Stimulated activated CD4-positive, alpha-beta T cell treated with anti-CD3 and anti-CD28 coated beads, Interleukin-2, amount 100 ng/mL, for 4 hours (primary cell): ENCODE measurements at places on chromosomes 7 and 10.

DNA sequence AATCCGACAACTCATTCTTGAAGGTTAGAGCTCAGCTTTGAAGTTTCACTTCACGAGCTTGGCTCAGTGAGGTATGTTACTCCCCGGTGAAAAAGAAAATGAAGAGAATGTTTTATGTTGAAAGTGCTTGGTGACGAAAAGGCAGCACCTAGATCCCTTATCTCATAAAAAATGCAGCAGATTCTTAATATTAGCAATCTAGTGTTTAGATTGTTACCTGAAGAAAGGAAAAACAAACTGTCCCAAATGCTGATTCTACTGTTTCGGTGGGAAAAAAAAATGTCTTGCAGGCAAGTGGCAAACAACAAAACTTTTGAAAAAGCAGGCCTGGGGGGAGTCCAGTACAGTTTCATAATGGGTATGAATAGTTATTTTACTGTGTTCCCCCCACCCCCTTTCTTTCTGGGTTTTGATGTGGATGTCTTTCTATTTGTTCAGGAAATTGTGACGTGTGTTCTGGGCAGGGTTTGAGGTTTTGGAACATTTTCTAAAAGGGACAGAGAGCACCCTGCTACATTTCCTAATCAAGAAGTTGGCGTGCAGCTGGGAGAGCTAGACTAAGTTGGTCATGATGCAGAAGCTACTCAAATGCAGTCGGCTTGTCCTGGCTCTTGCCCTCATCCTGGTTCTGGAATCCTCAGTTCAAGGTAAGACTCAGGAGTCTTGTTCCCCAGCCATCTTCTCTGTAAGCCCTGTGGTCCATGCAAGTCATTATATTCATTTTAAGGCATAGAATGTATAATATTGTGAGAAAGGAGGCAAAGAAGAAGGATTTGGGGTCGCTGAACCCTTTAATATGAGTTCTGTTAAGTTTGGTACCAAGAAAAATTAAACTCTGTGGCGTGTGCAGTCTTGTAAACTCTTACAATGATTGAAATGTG lies at the start of gene SRGN:
SRGN (plus strand) TSS at position 514 of the 881 bp plus-strand sequence; CDS start at position 569, 55 bp downstream.
- DNase-seq, result peak; percentile 68

- no peak for DNase-seq
These were observed 21.5 kb downstream of the ADAMTS14 start for GRCh38 chr10:70693619-70694335.

DNA sequence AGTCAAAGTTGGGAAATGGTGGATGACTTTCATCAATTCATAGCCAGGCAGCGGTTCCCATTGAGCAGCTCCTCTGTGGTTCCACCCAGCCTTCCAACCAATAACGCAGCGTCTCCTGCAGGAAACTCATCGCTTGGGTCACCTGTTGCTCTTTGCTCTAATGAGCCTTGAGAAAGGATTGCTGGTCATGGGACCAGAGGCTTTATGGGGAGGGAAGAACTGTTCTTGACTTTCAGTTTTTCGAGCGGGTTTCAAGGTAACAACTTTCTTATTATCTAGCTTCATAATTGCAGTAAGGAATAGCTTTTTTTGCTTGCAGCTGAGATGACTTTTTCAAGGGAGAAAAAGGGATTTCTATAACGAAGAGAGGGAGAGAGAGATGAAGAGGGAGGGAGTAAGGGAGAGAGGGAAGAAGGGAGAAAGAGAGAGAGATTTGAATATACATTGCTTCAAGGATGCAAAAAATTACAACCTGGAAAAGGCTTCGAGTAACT lies 405 bp upstream of the ENTPD1 start:
- no peak for DNase-seq

DNA sequence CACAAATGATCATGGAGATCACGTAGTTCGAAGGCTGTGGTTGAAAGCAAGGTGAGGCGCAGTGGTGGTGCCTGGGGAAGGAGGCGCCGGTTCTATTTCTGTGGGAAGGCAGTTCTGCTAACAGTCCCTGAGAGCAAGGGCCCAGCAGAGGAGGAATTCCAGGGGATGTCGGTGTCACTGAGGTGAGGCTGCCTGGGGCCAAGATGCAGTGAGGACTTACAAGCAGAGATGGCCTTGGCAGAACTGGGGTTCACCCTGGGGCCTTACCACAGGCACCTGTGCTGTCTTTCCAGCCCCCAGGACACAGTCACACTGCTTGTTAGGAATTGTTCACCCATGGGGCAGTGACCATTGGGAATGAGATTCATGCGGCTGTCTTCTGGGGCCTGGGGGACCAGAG lies 26.7 kb downstream of the GBX1 start:
- DNase-seq, result no peak

- no peak for DNase-seq
These were observed 5.4 kb upstream of the INPP5A start for GRCh38 chr10:132532179-132532578.

- peak; percentile 75 for DNase-seq
These were observed 1.4 kb upstream of the LCOR start for GRCh38 chr10:96830511-96831199.

DNA sequence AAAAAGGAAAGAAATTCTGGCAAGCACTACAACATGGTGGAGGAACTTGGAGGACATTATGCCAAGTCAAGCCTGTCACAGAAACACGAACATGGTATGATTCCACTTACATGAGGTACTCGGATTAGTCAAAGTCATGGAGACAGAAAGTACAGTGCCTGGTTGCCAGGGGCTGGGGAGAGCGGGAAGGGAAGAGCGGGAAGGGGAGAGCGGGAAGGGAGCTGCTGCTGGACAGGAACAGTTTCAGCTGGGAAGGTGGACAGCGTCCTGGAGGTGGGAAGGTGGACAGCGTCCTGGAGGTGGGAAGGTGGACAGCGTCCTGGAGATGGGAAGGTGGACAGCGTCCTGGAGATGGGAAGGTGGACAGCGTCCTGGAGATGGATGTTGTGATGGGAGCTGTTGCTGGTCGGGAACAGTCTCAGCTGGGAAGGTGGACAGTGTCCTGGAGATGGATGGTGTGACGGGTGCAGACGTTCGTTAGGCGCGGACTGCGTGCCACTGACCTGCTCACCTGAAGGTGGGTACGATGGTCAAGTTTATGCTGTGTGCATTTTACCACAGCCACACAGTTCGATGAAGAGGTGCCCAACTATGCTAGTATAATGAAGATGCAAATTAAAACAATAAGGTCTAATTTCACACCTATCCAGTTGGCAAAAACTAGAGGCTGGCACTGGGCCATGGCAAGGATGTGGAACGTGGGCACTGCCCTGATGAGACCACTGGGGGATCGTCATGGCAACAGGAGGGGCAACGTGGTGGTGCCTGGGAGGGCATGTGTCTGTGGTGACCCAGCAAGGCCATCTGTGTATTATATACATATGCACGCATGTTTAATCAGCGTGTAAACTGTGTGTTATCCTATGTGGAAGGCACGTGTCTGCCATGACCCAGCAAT lies 103.8 kb downstream of the NKX6-2 start:
- no peak for DNase-seq

- DNase-seq, result no peak
These were observed 16.3 kb downstream of the YAE1 start for GRCh38 chr7:39582536-39582935.

- no peak for DNase-seq
These were observed 17.5 kb downstream of the ATP6V1F start for GRCh38 chr7:128879939-128880746.

- no peak for DNase-seq
These were observed 11.6 kb downstream of the ABLIM1 start for GRCh38 chr10:114646426-114646825.

DNA sequence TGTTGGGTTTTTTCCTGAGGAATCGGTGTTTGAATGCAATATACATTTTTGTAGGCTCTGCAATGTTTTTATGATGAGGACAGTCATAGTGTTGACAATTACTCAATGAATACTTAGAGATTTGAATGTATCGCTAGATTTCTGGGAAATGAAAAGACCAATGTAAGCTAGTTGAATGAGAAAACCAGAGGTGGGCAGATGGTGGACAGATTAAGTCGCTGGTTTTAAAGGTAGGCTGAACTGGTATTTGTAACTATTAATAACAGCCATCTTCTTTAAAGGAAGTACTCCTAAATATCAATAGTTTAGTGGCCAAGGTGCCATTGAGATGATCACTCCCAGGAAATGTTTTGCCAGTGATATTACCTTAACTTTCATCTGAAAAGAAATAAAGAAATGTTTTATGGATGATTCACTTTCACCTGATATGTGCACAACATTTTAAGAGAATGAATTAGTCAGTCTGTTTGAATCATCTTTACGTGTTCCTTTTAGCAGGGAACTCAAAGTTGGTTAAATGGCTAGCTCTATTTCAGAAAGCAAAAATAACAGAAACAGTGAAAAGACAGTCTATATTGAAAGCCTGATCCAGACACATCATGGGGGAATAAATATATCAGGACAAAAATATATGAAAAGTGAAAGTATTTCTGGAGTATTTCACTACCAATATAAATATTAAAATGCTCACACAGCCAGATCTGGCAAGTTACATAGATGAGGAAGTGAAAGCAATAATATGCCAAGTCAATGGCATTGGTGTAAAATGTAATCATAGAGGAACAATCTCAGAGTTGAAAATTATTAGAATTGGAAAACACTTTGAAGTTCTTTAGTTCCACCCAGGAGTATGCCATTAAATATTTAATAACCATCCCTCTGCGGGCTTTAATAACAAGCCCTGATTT lies 20.7 kb downstream of the MET start:
- DNase-seq, result no peak

- DNase-seq, result no peak
These were observed 14.9 kb downstream of the TMEM273 start for GRCh38 chr10:49173201-49173772.
